ENCODE measurements at places on chromosomes 11 and 22.

- DNase-seq: no peak
Observed at GRCh38 chr11:34034053-34034452, 17.5 kb upstream of the CAPRIN1 start.

GRCh38 chr11:85725510-85726258 is 39.7 kb upstream of the CCDC89 start:
- no peak for DNase-seq

DNA sequence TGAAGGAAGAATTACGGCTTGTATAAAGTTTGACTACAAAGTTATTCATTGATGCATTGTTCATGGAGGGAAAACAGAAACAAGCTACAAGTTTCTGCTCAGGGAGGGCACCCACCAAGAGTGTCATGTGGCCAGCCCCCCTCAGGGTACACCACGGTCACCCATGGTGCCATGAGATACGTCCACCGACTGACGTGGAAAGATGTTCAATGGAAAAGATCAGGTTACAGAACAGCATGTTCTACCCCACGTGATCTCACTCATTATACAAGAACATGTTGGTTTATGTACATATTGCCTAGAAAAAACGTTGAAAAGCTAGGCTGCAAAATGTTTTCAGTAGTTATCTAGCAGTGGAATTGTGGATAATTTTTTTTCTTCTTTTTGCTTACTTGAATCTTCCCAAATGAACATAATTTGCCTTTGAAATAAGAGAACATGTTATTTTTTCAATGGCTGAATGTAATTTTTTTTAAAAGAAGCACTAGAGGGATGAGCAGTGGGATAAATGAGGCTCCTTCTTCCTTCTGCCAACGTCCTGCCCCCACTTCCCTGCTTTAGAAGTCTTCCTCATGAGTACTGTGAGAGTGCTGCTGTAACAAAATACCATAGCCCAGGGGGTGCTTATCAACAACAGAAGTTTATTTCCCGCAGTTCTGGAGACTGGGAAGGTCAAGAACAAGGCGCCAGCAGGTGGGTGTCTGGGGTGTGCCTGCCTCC is 22.5 kb downstream of the RCN1 start:
- DNase-seq: no peak

- no peak for DNase-seq
Observed at GRCh38 chr11:617199-617911, 1.6 kb upstream of the IRF7 start.

GRCh38 chr11:76623171-76623883 is 47.2 kb downstream of the LRRC32 start:
- no peak for DNase-seq

DNA sequence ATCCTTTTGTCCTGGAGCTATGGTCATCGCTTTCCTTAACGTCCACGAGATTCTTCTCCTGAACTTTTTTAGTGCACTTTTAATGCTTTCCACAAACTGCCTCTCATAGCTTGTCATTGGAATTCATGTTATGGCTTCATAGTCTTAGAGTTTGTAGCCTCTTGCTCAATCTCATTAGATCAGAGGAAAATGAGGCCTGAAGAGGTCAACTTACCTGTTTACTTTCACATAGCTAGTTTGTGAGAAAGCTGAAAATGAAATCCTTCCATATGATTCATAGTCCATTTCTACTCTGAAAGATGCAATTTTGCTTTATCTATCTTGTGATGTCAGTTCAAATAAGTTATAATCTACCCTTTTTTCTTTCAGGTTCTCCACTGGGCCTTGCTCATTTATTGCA is 1747.2 kb upstream of the RAG2 start:
- DNase-seq: no peak

DNA sequence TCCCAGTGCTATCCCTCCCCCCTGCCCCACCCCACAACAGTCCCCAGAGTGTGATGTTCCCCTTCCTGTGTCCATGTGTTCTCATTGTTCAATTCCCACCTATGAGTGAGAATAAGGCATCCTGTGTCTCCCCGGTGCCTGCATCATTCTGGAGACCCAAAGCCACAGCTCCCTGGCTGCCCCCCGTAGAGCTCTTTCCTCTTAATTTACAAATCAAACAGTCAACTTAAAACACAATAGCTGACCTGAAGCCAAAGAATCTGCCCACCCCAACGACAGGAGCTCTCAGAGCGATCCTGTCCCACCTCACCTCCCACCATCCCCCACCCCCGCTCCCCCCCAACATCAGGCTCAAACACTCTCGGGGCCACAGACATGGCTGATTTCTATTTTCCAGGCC is 558.3 kb downstream of the BRD1 start:
- DNase-seq: no peak

DNA sequence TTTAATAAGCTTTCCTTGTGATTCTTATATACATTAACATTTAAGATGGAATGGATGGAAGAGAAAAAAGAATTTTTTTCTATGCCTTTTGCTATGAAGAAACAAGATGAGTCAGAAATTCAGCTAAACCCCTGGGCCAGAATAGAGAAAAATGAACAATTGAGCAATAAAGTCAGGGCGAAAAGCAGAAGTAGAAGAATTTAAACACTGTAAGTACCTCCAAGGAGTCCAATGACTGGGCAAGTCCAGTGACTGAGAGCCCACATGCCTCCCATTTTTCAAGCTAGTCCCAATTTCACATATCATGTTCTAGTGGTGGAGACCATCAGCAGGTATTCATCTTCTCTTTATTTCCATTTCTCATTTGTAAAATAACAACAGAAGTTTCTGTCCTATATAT is 18.6 kb upstream of the APLP2 start:
- DNase-seq: no peak

DNA sequence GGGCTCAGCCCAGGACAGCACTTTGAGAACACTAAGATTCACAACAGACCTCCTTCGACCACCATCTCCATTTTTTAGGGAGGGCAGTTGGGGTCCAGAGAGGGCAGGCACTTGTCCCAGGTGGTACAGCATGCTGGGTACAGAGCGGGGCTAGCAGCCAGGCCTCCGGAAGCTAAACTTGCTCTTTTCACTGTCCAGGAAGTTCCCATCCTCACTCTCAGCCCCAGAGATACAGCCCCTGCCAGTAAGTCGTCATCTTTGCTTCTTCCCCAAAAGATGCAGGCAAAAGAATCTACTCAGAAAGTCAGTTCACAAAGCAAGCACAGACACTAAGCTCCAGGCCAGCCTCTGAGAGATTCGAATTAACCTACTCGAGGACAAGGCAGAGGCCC is 6.7 kb upstream of the RAB3IL1 start:
- no peak for DNase-seq

GRCh38 chr22:32480238-32480637 is 5.6 kb downstream of the FBXO7 start:
- DNase-seq: no peak

DNA sequence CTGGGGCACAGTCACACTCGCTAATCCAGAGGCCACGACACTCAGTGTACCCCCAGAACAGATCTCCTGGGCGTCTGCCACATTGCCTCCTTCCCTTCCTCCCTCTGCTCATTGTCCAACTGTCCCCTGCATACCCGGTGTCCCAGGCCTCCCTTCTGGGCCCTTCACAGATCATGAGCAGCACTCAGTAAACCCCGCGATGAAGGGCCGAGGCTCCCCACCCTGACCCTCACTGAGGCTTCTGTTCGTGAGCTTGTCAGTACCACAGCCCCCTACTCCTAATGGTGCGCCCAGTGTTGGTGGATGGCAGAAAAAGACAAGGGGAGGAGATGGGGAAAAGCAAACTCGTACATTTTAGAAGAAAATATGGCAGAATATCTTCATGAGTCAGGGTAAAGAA is 12.6 kb downstream of the RSPH14 start:
- no peak for DNase-seq

- DNase-seq: peak; percentile 69
Observed at GRCh38 chr11:66001942-66002647, at the start of the genes BANF1 and EIF1AD. TSS of gene BANF1 (plus strand) at chr11:66002503. CDS start at chr11:66003251, 748 bp downstream. TSS of gene EIF1AD (minus strand) at chr11:66002157. CDS start at chr11:66000389, 1,768 bp downstream.

GRCh38 chr11:65726660-65727059 is 6.1 kb upstream of the RNASEH2C start:
- no peak for DNase-seq

DNA sequence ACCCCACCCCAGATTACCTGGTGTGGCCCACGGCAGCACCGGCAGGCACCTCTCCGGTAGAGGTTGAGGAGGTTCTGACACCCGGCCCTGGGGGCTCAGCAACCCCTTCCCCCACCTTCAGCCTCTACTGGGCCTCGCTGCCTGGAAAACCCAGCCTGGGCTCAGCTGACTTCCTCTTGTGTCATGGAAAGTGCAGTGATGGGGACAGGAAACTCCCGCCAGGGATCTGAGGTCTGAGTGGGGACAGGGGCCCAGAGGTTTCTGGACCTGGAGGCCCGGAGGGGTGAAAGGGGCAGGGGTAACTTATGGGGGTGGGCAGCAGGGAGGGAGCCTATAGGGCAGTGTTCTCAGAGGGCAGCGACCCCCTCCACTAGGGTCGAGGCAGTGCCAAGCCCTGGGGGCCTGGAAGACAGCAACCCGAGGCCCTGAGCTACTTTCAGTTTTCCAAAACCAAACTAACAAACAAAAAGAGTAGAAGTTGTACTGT is 10.0 kb upstream of the CD5 start:
- DNase-seq: no peak

GRCh38 chr11:117830072-117830471 is 5.5 kb upstream of the FXYD2 start:
- no peak for DNase-seq

DNA sequence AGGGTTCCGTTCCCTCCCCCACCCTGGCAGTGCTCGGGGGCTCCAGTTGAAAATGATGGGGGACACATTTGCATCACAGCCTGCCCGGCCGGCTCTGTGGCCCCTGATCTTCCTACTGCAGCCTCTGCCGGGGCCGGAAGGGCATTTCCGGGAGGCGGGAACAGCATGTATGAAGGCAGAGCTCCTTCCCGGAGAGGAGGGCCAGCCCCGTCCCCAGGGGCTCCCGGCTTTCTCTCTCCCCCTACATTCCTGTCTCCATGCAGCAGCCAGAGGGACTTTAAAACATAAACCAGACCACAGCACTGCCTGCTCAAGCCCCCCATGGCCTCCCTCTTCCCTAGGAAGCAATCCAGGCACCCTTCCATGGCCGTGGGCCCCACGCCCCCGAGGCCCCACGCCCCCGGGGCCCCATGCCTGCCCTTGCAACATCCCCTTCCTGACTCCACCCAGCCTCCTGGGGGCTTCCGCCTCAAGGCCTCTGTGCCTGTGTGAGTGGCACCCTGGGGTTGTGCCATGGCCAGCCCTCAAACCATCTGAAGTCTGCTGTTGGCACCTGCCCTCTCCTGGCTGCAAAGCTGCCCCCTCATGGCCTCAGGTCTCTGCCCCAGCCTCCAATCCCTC is 73.1 kb downstream of the CDKN1C start:
- no peak for DNase-seq

DNA sequence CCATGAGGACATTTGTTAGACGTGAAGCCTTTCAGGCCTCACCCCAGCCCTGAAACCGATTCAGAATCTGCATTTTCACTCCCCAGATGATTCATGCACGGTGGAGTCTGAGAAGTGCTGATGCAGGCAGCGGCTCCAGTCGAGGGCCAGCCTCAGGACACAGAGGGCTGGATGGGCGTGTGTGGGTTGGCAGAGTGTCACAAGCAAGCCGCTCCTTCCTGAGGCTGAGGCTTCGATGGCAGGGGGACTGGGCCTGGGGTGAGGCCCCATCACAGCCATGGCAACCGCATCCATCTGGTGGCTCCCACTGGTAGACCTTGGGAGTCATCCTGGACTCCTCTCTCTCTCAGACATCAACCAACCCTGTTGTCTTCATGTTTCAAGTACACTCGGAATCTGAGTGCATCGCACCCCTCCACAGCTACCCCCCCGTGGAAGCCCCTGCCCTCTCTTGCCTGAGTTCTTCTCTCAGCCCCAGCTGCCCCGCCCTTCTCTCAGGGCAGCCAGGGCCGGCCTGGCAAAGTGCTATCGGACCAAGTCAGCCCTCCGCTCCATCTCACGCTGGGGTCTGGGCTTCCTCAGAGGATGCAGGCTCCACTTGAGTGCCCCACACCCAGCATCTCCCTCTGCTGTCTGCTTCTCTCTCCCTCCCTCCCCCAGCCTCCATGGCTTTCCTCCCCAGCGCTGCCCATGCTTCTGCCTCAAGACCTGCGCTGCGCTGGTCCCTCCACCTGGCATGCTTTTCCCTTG is 10.6 kb downstream of the KCNC1 start:
- no peak for DNase-seq

DNA sequence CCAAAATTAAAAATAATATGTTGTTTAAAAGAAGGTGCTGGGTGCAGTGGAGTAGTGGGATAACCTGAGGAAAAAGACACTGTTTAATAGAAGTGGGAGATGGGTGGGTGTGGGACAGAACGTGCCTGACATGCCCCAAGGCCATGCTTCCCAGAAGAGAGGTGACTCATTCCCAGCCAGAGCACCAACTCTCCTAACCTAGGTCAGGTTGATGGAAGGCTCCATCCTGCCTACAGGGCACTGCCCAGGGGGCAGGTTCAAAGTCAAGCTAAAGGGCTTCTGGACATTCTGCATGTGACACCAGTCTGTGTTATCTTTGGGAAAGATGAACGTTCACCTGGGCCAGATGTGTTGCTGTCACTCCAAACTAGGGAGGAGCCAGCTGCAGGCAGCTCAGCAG is 453.1 kb downstream of the SOX6 start:
- DNase-seq: no peak

DNA sequence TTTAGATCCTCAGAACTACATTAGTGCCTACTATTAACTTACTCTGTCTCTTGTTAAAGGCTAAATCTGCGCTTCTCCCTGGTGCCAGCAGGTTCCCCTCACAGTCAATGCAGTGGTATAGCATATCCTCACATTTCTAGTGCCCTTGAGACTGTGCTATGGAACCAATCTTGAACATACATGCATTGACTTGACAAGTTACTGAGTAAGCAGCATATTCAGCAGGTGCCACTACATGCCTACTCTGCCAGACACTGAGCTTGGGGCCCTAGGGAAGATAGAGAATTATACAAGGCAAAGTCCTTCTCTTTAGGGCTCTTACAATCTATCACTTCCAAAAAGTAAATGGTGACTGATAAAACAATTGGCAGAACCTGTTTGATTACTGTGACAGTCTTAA is 3.2 kb downstream of the FUT4 start:
- no peak for DNase-seq

DNA sequence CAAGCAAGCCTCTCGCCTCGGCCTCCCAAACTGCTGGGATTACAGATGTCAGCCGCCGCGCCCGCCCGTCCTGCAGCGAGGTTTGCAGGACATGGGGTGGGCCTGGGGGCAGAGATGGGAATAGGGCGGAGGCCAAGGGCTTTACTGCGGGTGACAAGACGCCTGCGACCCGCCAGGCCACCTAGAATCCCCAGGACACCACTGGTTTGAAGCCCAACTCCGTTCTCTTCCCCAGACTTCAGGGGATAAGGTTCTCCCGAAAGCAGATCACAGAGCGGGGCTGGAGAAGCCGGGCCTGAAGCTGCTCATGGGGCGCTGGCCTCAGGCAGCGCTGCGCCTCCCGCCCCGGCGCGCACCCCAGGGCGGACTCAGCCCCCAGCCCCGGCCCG is 354 bp downstream of the POLR2L start:
- DNase-seq: no peak

- DNase-seq: no peak
Observed at GRCh38 chr11:2419638-2420501, 19.3 kb downstream of the TSSC4 start.

- no peak for DNase-seq
Observed at GRCh38 chr11:80107415-80107814, 666.6 kb upstream of the TENM4 start.

- no peak for DNase-seq
Observed at GRCh38 chr11:40380835-40381234, 1078.6 kb downstream of the LRRC4C start.

GRCh38 chr22:32926600-32926999 is 125.1 kb downstream of the TIMP3 start:
- no peak for DNase-seq

- no peak for DNase-seq
Observed at GRCh38 chr11:34447044-34447443, 8.3 kb downstream of the CAT start.
